ENCODE measurements at places on chromosomes 2 and 18.

DNA sequence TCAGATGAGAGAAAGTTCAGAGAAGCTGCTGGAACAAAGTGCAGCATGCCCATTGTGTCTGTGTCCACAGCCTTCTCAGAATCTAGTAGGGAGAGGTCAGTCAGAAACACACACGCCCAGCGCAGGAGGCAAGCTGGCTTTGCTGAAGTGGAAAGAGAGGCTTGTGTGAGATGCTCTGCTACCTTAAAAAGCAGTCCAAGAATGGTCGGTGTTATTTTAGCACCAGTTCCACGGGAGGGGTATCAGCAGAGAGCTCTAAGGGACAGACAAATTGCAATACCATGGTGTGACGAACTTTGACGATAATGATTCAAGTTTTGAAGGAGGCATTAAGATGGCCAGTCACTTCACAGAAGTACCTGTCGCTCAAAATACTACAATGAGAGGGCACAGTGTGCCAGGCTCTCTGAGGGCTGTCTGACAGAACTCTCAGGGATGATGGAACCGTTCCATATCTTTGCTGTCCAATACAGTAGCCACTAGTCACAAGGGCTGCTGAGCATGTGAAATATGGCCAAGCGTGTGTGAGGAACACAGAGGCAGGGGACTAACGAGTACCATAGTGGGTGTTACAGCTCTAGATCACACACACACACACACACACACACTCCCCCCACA is 237.5 kb upstream of the TMEM200C start:
- no peak for DNase-seq

DNA sequence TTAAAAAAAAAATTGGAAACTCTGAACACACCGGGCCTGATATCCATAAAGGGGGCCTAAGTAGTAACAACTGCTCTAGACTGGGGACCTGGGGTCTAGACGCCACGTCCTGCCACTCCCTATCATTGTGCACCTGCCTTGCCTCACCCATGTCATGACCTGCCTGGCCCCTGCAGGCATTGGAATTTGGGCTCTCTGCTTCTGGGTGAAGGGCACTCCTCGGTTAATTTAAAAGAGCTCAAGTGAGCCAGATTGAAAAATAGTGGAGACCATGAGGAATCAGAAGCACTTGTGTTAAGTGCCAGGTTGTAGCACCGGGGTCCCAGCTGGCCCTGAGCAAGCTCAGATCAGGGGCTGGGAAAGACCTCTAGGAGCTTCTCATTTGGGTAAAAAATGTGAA is 48.1 kb downstream of the SLC4A1AP start:
- no peak for DNase-seq

GRCh38 chr18:41870191-41870590 is 84.8 kb upstream of the PIK3C3 start:
- no peak for DNase-seq

DNA sequence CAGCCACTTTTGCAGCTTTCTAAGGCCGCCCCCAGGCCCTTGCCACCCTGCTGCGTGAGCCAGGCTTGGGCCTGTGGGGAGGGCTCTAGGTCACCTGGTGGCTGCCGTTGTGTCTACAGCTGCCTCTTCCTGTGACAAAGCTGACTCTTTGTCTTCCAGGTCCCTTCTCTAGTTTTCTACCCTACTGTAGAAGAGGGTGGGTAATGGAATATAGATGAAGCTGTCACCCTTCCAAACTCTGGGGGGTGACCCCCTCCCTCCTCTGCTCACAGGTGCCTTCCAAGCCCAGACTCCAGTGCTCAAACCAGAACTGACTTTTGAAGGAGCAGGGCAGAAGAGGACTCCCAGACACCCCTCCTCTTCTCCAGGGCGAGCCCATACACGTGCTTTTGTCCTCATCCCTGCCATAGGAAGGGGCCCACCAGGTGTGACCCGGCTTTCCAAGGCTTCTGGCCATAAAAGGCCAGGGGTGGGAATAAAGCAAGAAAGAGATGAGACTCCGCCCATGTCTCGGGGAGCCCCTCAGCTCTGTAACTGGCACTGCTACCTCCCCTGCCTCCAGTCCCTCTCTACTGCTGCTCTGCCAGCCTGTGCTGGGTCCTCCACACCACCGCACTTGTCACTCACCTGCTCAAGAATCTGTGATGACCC is 17.9 kb upstream of the SDC1 start:
- no peak for DNase-seq

- no peak for DNase-seq
These were observed 40.7 kb downstream of the PCARE start for GRCh38 chr2:29033656-29034055.

GRCh38 chr2:222298311-222299150 is at the start of gene PAX3:
PAX3 (minus strand) TSS chr2:222298998; CDS start chr2:222298615, 383 bp downstream.
- no peak for DNase-seq

- DNase-seq, result no peak
These were observed 243.9 kb downstream of the NR4A2 start for GRCh38 chr2:156088587-156088986.

DNA sequence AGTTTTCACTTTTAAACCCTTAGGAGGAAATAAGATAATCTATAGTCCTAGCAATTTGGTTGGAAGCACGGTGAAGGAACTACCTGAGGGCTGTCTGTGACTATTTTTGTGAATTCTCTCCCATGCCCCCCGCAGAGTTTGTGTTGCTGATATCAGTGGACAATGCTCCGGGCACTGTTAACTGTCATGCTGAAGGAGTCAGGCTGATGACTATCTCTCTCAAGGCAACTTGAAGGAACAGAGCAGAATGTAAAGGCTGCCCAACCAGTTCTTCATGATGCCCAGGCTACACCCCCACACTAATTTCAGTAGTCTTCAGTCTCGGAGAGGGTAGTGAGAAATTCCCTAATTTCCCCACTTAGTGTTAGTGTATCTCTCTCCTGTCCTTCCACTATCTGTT is 21.6 kb upstream of the RAB6C start:
- DNase-seq, result no peak

DNA sequence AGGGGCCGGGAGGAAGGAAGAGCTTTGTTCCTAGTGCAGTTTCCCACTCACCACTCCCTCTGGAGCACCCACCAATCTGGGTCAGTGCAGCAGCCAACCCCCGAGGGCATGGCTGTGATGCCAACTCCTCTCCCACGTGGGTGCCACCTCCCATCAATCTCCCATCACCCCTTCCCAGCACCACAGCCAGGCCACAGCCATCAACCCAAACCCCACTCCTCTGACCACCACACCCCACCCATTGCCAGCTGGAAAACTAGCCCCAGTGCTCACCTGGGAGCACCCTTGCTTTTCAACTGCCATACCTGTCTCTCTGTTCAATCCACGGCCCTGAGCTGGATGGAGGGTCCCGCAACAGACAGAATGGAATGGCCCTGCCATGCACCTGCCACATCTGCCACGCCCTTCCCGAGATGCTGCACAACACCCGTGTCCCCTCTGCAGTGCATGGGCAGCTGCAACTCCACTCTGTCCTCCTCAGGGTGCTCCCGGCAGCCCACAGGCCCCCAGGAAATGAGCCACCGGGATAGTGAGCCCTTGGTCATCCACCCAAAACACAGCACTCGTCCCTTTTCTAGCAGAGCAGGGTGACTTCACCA is 112.4 kb upstream of the ID2 start:
- DNase-seq, result no peak

DNA sequence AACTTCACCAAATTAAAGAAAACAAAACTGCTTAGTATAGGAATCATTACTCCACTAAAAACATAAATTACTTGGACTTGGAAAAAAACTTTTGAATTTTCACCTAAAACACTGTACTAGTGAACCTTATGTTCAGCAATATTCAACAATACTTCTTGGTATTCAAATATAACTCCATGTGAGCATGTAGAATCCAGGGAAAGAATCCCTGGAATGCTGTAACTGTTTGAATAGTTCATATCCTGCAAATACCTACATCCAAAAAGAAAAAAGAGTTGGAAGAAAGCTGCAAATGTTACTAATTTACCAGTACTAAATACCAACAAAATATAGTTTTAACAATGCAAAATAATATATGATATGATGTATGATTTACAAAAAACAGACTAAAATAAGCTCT is 65.4 kb downstream of the IKZF2 start:
- DNase-seq, result no peak

DNA sequence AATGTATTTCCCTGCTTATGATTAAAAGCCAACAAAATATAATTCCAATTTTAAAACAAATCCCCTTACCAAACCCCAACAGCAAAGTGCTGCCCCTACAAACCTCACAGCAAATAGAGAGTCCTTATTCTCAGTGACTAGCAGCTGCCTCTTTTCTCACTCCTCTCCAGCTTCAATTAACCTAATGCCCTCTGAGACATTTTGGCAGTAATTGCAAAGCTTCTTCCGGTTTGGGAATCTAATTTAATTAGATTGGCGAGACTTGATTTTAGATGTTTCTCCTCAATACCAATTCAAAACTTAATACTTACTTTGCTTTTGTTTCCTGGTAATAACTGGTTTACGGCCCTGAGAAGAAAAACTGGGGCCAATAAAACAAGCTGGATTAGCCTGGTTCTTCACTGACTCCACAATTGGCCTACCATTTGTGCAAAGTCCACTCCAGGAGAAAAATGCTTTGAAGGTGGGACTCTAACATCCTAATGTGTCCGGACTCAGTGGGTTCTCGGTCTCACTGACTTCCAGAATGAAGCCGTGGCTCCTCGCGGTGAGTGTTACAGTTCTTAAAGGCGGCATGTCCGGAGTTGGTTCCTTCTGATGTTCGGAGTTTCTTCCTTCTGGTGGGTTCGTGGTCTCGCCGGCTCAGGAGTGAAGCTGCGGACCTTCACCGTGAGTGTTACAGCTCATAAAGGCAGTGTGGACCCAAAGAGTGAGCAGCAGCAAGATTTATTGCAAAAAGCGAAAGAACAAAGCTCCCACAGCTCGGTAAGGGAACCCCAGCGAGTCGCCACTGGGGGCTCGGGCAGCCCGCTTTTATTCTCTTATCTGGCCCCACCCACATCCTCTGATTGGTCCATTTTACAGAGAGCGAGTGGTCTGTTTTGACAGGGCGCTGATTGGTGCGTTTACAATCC is 52.8 kb downstream of the SLC35F5 start:
- no peak for DNase-seq

DNA sequence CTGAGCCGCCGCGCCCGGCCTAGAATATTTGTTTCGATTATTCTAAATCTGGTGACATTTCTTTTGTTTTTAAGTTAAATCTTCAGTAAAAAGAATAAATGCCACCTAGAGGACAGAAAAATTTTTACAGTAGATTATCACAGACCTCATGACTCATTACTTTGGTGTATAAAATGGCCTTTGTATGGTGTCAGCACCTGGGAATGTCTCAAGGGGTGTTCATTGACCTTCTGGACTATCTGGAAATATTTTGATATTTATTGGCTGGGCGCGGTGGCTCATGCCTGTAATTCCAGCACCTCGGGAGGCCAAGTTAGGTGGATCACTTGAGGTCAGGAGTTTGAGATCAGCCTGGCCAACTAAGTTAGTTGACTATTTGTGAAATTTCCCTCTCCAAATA is 30.3 kb upstream of the SLC30A6 start:
- no peak for DNase-seq

DNA sequence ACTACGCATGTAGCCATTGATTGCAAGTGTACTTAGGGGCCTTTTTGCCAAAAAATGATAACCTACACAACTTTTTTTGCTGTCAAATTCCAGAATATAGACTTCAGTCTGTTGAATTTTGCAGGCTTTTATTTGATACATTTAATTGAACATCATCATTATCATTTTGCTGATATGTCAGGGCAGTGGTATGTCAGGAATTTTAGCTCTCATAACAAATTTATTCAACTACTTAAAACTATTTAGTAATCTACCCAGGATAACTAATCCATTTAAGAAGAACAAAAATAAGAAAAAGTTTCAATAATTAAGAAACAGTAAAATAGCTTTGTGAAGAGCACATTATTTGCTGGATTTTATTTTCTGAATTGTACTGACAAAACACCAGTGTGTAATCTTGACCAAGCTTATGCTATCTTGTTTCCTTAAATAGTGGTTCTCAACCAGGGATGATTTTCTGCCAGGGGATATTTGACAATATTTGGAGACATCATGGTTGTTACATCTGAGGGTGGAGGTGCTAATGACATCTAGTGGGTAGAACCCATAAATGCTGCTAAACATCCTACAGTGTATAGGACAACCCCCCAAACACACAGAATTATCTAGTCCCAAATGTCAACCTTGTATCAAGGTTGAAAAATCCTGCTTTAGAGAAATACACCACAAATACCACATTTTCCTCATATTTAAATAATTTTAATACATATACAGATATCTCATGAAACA is 12.1 kb upstream of the TTN start:
- DNase-seq, result no peak

DNA sequence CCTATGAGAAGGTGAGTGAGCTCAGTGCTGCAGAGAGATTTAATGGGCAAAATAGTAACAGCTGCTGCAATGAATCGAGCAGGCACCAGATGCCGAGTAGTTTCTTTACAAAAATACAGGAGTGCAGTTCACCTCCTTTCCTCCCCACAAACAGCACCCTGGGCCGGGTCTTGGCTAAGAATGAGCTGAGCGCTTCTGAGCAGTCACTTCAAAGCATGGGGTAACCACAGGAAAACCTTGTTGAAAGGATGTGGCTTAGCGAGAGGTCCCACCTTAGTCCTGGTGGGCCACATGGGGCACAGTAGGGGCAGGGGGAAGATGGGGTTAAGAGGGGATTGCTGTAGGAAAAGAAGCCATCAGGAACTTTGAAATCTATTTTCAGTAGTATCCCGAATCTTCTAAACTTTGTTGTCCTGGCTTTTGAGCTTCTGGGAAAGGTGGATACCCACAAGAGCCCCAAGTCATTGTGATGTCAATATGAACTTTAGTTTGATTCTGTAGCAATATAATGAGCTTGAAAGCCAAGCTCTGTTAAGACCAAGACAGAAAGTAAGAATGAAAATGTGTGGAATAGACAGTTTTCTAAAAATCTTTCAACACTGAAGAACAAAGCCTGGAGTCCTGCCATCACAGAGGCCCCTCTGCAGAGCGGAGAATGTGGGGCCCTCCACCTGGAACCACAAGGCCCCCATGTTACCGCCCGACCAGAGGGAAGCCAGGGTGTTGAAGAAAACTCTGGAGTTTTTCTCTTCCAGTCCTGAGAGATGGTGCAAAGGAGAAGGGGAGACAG is 101.0 kb upstream of the ZNF236 start:
- DNase-seq, result no peak

GRCh38 chr18:778194-778927 is 33.7 kb downstream of the YES1 start:
- no peak for DNase-seq

DNA sequence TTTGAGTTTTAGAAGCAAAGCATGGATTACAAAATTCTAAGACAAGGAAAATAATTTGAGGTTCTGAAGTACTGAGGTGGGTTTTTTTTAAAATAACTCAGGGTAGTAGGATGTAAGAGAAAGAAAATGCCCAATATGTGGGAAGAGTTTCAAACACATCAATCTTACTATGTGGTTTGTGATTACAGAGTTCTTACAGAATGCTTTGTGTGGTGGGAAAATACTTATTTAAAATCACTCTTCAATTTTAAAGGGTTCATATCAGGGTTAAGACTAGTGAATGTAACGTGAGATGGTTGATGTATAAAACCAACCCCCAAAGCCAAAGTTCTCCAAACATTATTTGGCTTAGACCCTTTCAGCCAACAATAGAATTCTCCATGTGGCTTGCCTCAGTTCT is 173.5 kb downstream of the UBE2E3 start:
- DNase-seq, result no peak
